Left renal pelvis (tissue), 4 donors: ENCODE measurements at places on chromosomes 7 and 10. TPM values are rescaled to one million over a fixed set of nuclear protein-coding genes. Genes with fewer than 3 reads are reported as not detected.

GRCh38 chr10:30176182-30176581 lies 116.8 kb upstream of the JCAD start:
- DNase-seq = no peak

DNA sequence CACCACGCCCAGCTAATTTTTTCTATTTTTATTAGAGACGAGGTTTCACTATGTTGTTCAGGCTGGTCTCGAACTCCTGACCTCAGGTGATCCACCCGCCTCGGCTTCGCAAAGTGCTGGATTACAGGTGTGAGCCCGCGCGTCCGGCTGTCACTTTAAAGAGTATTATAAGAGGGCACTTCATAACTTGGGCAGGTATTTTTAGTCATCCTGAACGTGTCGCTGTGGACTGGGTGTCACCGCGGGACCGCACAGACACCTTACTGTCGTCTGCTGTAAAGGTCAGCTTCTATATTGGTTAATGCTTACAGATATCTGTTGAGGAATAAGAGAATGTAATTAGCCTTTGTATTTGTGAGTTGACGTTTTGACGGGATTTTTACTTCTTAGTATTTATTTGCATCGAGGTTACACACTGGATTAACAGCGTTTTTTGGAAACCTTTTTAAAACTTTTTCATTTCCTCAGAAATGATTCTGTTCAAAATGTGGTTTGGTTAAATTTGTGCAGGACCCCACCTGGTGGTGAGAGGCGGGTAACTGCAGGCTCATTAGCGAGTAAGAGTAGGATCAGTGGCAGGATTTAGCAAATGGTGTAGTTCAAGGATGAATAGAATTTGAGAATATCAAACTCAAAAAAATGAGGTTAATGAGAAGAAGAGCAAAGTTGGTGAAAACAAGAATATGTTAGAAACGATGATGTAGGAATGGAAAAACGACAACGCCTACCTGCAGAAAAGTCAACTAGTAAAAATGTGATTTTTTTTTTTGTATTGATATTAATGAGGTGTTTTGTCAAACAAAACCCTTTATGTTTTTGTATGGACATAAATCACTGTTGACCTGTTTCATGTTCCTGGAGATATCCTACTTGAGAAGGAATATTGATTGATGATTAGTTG lies 3.2 kb downstream of the DNAJB6 start:
- DNase-seq = no peak

GRCh38 chr7:50725774-50726173 lies 56.9 kb downstream of the GRB10 start:
- DNase-seq = no peak

DNA sequence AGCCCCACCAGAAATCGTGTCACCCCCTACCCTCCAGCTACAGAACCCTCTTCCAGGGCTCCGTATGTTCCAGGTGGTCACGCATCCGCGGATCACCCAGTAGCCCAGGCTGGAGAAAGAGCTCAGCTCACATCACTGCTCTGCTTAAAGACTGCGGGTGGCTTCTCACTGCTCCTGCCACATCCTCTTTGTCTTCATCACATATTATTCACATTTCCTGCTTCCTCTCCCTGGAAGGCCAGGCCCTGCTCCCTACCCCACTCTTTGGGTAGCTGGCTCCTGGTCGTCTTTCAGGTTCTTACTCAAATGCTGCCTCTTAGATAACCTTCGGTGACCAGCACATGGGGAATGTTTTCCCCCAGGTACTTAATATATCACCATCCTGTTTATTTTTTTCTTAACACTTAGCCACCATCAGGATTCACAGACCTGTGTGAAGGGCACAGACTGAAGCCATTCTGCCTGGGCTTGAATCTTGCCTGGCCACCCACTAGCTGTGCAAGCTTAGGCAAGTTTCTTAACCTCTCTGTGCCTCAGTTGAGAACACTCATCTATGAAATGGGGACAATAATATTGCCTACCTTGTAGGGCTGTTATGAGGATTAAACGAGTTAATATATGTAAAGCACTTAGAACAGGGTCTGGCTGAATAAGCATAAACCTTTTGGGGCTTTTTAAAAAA lies 307.8 kb downstream of the PRPF18 start:
- DNase-seq = no peak

- no peak for DNase-seq
Measured at GRCh38 chr10:114682532-114682931, 24.5 kb upstream of the ABLIM1 start.

- DNase-seq = no peak
Measured at GRCh38 chr7:2087744-2088143, 145.0 kb downstream of the MAD1L1 start.

The ADARB2 gene
- 0.86 TPM for polyA plus RNA-seq

The FHIP2A gene
- polyA plus RNA-seq = 38.0 TPM

The PDE6C gene
- 0.67 TPM for polyA plus RNA-seq
